ENCODE measurements at places on chromosomes 1 and 21.

DNA sequence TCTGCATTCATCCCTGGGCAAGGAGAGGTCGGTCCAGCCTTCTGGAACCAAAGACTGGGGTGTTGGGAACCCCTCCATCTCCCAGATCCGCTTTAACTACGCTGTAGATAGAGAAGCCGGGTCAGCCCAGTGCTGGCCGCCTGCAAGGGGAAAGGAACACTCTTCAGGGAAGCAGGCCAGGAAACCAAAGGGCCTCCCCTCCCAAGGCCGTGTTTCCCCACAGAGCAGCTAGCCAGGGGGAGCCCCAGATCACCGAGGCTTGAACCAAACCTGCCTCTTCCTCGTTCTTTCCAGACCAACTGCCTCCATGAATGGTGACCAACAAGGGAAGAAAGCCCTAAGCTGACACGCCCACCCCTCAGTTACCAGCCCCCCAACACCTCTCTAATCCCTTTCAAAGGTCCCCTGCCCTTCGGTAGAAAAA is 1.2 kb upstream of the CHD5 start:
- DNase-seq, result no peak

DNA sequence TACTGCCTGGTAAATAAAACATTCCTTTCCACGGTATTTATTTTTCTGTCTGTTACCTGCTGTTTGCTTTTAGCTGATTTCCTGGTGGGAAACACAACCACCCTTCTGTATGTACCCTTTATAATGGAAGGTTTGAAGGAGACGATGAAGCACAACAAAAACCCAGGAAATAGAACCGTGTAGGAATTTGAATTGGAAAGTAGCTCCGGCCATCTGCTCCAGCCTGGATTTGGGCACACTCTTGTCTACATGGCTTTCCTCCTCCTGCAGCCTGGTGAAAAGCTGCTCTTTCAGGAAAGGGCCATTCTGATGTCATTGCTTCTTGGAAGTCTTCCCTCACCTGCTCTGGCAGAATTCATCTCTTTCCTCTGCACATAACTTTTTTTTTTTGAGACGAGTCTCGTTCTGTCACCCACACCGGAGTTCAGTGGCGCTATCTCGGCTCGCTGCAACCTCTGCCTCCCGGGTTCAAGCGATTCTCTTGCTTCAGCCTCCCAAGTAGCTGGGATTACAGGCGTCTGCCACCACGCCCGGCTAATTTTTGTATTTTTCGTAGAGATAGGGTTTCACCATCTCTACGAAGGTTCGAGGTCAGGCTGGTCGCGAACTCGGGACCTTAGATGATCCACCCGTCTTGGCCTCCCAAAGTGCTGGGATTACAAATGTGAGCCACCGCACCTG is 2.7 kb downstream of the AK4 start:
- DNase-seq, result no peak

GRCh38 chr1:77273891-77274290 is 7.9 kb upstream of the AK5 start:
- no peak for DNase-seq

DNA sequence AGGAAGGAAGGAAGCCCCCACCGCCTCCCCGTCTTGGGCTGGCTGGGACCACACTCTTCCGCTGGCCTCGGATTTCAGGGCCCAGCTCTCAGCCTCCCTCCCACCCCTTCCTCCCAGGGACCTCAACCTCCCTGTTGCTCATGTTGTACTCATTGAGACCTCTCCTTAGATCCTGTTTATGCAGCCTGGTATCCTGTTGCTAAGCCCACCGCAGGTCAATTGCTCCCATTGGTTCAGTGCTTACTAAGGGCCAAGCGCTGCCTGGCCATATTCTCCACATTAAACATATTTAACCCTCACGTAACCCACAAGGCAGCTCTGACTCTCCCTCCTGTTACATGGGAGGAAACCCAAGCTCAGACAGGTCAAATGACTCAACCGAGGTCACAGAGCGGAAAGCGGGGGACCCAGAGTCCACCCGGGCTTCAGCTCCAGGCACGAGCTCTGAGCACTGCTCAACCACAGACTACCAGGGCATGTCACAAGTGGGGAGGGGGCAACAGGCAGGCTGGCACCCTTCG is 23.2 kb upstream of the H6PD start:
- DNase-seq, result no peak

- DNase-seq, result no peak
Observed at GRCh38 chr1:37325010-37325409, 149.4 kb upstream of the ZC3H12A start.

DNA sequence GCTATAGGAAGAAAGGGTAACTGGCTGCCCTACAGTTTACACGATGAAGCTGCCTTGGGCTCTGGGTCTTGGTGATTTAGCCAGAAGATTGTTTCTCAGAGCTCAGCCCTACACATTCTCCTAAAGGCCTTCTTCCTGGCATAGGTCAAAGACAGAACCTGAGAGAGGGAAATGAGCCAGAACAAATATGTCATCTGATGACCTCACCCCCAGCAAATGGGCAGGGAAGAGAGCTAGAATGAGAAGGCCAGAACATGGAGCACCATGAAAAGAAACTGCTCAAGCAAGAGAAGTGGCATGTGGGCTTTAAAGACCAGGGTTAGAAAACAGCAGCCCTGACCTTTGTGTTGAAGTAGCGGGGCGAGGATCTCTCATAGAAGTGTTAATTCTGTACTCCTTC is 5.5 kb upstream of the ILDR2 start:
- no peak for DNase-seq
